ENCODE measurements at places on chromosomes 7 and 10. TPM values are rescaled to one million over a fixed set of nuclear protein-coding genes. Genes with fewer than 3 reads are reported as not detected.

Gene OR6V1
- not detected for total RNA-seq

Gene STOX1
- total RNA-seq, result under 0.01 TPM

Gene PRSS37
- not detected for total RNA-seq

Gene CLDN3
- not detected for total RNA-seq

Gene STRA8
- total RNA-seq, result not detected

Gene IFIT1B
- total RNA-seq, result not detected

Gene ACSM6
- total RNA-seq, result not detected

Gene RNF148
- total RNA-seq, result 0.78 TPM

Gene IFIT2
- total RNA-seq, result 3.1 TPM

Gene FBXL13
- total RNA-seq, result 0.73 TPM

Gene ACTL6B
- not detected for total RNA-seq

Gene GARIN1A
- 0.59 TPM for total RNA-seq

Gene GJC3
- total RNA-seq, result 0.20 TPM

Gene SPDYE1
- total RNA-seq, result not detected

Gene ZNF804B
- not detected for total RNA-seq

Gene FGFR2
- total RNA-seq, result not detected

Gene ATRNL1
- not detected for total RNA-seq

Gene TMEM229A
- total RNA-seq, result not detected

Gene SRRM3
- total RNA-seq, result 0.98 TPM

Gene TLL2
- total RNA-seq, result under 0.01 TPM

Gene JAKMIP3
- under 0.01 TPM for total RNA-seq

Gene ADARB2
- not detected for total RNA-seq

Gene C10orf53
- total RNA-seq, result not detected

Gene WDR86
- 0.78 TPM for total RNA-seq

Gene SNCG
- 9.2 TPM for total RNA-seq

Gene ECHDC3
- 2.9 TPM for total RNA-seq

Gene CDHR3
- total RNA-seq, result 23.5 TPM

Gene DNAJC2
- 23.9 TPM for total RNA-seq

Gene KLF14
- 0.37 TPM for total RNA-seq

Data from subcutaneous preadipocyte (primary cell).